ENCODE measurements at places on chromosomes 1 and 21.
A peak's percentile ranks its signal among the peaks of the same experiment; 100 is the strongest.

DNA sequence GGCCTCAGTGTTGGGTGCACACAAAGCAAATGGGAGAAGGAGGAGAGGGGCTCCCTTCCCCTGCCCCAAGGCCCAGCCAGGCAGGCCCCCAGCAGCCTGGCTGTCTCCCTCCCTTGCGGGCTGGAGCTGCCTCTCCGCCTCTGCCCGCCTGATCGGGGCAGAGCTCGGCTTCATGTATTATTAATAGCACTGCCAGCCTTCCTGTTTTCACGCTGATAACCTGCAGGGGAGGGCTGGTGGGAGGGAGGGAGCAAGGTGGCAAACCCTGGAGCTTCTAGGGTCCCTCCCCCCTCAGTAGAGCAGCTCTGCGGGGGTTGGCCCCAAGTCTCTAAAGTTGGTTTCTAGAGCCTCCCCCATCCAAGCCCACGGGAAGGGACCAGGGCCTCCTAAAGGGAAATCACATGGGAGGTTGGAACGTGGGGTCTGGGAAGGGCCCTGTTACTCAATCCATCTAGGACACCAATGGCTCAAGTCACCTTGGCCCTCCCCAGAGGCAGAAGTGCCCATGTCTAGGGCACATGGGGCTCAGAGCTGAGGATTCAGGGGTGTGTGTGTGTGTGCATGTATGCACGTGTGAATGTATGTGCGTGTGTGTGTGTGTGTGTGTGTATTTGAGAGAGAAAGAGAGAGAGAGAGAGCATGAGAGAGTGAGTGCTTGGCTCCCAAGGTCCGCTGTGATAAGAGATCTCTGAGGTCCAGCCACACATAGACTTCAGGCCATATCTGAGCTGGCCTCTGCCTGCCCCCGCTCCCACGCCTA lies 21.8 kb upstream of the POU3F1 start:
- no peak for DNase-seq

DNA sequence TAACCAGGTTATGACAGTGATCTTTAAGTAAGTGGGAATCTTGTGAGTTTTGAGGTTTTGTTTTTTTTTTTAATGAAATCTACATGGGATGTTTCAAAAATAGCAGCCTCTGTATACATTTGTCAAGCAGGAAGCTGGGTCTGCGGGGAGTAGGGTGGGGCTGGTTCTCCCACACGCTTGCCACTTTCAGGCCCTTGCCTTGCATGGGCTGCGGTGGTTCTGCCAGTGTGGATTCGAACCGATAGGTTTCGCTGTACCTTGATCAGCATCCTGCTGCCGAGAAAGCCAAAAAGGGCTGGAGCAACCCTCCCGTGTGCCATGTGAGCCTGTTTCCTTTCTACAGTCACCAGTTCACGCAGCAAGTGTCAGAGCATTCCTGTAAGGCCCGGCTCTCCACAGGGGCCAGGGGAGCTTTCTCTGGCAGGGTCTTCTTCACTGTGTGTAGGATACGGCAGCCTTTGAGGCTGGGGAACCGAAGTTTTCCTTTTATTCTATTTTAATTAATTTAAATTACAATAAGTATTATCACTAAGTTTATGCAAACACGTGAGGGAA lies 79.2 kb upstream of the SAMD11 start:
- DNase-seq = no peak

GRCh38 chr1:202688401-202688800 lies 21.9 kb downstream of the SYT2 start:
- no peak for DNase-seq

- DNase-seq = no peak
These were observed 26.0 kb downstream of the ROR1 start for GRCh38 chr1:63799820-63800219.

GRCh38 chr1:24277420-24278169 lies 41.6 kb upstream of the GRHL3 start:
- no peak for DNase-seq

GRCh38 chr1:159898527-159898926 lies 1.4 kb downstream of the CFAP45 start:
- DNase-seq = peak; percentile 37

GRCh38 chr1:170239445-170239844 lies 93.7 kb downstream of the NTMT2 start:
- DNase-seq = no peak

- DNase-seq = peak; percentile 16
These were observed 2.7 kb downstream of the RPRD2 start for GRCh38 chr1:150366416-150367296.

DNA sequence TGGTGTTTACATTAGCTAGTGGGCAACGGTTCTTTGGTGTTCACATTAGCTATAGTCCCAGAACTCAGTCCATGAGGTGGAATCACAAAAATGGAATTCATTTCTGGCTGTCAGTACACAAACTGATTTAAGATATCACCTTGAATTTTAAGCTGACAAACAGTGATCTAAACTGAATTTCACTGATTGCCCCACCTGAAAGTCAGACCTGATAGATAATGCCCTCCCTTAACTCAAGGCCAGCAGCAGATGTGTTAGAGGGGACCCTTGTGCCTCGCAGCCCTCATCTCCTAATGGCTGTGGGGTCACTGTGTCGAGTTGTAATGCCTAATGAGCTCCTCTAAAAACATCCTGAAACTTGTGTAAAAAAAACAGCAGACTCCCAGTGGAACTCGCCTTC lies 8.6 kb downstream of the ARF1 start:
- no peak for DNase-seq

DNA sequence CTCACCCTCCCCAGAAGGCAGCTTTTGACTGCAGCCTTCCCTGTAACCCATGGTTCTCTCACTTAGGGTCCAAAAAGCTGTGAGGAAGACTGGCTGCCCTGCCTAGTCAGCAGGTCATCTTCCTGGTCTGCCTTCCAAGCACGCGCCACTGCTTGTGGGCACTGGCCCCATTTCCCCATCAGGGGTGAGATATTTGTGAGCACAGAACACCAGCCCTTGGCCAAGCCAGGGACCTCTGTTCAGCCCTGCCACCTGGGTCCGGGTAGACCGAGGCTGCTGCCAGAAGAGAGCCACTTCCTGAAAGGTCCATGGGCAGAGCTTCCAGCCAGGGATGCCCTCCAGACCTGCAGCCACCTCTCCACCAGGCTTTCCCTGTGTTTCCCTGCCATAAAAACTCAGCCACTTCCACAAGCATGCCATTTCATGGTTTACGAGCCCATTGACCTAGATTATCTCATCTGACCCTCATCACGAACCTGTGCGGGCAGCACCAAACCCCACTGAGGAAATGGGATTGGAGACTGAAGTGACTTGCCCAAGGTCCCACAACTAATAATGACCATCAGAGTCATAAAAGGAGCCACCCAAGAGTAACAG lies 40.5 kb downstream of the GLIS1 start:
- no peak for DNase-seq

DNA sequence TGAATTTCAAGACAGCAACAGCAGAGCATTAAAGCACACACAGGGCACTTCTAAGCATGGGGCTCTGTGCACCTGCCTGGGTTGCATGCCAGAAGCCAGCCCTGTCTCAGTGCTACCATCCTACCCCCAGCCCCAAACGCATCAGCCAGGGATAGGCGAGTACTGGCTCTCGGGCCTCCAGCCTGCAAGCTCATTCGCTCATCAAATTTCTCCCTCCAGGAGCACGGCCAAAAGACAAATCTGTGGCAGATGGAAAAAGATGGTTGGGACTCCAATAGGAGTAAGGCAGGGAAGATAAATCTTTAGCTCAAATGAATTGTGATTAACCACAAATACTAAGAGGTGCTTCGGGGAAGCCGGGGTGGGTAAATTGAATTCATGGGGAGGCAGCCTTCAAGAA lies 189.6 kb downstream of the KAZN start:
- no peak for DNase-seq

- no peak for DNase-seq
These were observed 219.3 kb downstream of the PLPP3 start for GRCh38 chr1:56360021-56360420.

DNA sequence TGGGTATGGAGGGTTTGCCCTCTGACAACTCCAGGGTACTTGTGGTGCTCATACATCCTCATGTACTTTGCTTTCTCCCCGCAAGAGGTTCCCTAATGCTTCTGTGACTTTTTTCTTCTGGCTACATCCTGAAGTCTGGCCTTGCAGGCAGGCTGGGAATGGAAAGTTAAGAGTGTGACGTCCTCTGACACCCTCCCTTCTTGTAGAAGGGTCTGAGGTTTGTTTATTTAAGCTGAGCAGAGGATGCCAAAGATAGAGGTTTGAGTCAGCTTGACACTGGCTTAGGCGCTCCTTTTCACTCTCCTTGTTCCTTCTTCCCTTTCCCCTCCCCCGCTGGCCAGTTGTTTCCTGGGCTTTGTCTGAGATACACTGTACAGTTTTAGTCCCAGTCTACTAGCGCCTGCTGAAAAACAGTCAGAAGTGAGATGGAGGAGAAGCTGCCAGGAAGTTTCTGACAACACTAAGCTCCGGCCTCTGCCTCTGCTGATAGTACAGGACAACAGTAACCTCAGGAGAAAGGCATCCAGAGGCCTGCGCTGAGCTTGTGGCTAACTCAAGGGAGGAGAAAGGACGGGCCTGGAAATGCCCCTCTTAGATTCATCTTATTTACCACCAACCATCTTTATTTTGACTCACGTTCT lies at the start of gene MACF1:
Gene MACF1, plus strand, starts transcription at position 255 of the 641 bp plus-strand sequence. Its CDS starts 328 bp downstream, at position 583.
- peak; percentile 89 for DNase-seq

DNA sequence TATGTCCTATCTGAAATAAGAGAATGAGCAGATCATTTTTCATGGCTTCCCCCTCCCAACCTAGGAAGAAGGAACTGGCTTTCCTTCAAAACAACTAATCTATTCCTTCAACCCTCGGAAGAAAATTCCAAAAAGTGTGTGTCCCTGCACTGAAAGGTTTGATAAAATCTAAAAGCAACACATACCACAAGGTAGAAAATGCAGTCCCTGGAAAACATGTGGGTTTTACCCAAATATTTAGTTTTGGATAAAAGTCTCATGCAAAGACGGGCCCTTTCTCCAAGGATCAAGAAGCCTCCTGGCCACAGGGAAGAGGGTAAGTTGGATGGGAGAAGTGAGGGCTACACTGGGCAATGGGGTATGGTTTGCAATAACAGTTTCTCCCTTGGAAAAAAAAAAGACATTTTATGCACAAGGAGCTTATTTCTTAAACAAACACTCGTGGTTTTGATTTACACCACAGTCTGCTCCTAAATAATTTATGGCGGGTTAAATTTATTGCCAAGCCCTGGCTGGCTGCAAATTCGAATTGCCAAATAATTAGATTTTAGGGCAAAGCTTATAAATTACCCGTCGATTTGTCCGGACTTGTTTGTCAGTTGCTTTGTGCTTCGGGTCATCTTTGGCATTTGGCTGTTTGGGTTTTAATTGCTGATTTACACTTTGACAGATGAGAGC lies 28.9 kb downstream of the ERI3 start:
- DNase-seq = no peak

- no peak for DNase-seq
These were observed 4.6 kb downstream of the ZNF281 start for GRCh38 chr1:200405264-200405663.

DNA sequence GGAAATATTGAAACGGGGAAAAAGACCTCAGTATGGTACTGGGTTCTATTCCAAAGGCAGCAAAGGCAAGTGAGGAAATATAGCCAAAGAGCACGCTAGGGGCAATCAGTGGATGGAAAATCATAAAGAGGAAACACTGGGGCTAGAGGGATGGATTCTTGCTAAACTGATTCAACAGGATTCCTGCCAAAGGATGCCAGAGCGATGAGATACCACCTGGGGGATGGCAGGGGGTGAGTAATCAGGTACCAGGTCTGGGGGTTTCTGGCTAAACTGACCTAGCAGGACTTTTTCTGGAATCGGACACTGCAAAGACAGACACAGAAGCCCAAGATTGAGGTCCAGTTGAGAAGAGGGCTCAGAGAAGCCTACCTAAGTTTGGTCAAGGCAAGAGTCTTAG lies 6.7 kb downstream of the CHI3L2 start:
- DNase-seq = no peak

- DNase-seq = no peak
These were observed 42.8 kb downstream of the PRDM15 start for GRCh38 chr21:41836166-41837015.

- no peak for DNase-seq
These were observed 289.6 kb upstream of the PROX1 start for GRCh38 chr1:213698092-213698702.

DNA sequence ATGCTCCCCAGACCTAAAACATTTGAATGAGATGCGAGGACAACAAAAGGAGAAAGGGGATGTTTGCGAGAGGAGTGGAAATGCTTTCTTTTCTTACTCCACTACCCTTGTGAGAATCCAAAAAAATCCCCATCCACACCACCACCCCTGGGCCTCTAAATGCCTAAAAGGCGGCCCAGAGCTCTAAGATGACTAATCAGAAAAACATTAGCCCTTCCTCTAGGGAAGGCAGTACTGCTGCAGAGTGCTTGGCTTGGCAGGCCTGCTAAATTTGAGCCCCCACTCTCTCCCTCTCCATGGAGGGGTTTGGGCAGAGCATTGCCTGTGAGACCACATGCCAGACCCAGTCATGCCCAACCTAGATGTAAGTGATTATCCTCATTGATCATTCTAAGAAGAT lies 347.9 kb downstream of the USH2A start:
- no peak for DNase-seq

DNA sequence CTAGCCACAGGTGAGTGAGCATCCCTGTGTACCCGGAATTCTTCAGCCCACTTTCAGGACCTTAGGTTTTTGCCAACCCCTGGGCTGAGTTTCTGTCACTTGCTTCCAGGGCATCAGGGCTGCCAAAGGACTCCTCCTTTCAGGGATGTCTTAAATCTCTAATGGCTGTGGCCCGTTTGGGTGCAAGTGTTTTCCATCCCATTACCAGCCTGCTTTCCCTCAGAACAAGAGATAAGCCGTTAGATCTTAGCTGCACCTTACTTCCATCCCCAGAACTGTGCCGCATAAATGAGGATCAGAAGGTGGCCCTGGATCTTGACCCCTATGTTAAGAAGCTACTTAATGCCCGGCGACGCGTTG lies 652 bp downstream of the SNAPIN start:
- DNase-seq = no peak

- no peak for DNase-seq
These were observed 138.9 kb downstream of the ACTL8 start for GRCh38 chr1:17893891-17894631.

Data from Kasumi-1 (cell line).